ENCODE measurements at places on chromosomes 11 and 22.

DNA sequence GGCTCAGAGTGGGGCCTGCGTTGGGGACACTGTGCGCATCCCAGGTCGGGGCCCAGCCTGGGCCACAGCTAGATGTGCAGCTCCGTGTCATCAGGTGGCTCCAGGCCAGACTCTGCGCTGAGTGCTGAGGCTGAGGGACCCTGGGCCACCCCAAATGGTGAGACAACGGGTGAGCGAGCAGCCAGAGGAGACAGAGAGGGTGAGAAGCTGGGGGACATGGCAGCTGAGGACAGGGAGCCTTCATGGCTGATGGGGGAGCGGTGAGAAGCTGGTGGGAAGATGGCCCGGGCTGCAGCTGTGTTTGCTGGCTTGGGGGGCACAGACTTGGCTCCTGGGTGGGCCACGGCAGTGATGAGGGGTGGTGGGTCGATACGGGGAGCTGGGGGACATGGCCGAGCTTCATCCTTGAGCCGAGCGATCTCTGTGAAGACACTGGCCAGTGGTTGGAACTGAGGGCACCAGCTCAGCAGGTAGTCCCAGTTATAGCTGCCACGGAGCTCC, 2.5 kb upstream of the TPP1 start:
- no peak for DNase-seq

DNA sequence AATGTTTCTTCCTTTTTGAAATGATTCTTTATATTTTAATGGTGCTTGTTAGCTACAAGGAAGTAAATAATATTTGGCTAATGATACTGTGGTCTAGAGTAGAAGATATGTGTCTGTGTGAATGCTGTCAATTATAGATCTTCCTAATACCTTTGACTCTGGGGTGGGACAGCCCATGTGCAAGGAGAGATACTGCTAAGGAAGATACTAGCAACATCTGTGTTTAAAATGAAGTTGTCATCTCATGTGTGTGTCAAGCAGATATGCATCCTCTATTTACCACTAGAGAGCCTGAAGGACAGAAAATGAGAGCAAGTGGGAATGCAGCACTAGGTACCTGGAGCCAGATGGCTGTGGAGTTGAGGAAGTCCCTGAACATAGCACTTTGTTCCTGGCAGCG, 34.1 kb downstream of the PPME1 start:
- DNase-seq: no peak

DNA sequence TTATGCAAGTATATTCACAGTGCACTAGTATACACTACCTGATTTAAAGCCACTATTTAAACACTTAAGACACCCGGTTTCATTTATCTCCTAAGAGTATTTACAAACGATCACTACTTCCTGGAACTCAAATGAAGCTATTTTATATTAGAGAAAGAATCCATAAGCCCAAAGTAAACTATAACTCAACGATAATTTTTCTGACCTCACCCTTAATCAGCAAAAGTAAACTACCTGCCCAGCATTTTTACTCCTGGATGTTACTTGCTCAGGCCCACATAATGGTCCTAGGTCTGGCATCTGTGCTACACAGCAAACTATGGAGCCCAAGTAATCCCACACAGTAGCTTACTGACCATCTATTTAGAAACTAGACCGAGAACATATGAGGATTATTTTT, 33.4 kb downstream of the TSG101 start:
- DNase-seq: no peak

DNA sequence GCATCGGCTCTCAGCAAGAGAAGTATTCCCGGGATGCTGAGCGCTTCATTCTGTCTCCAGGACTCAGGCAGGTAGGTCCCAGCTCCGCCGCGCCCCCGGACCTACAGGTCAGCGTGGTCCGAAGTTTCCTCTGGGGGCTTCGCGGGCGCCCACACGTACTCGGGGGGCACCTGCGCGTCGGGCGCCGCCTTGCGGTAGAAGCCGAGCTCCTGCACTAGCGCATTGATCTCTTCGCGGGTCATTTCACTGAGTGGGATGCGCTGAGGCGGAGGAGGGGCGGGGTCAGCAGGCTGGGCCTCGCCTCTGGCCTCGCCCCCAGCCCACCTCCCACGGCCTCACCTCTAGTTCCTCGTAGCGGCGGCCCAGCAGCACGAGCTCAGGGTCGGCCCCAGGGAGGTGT, 2.5 kb downstream of the SELENOM start:
- DNase-seq: no peak

DNA sequence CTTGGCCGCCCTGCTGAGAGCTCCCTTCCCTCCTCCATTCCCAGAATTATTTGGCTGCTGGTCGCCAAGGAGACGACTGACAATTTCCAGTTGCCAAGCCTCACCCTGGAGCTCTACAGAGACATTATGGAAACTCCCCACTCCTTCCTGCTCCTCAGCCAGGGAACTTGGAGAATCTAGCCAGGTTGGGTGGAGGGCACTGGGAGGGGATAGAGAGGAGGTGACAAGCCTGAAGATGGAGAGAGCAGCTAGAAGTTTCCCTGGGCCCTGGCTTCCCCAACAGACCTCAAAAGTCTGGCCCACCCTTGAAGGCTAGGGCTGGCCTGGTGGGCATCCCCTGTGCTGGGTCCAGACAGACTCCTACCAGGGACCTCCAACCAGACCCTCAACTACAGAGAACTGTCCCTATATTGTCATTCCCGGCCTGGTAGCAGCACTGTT, 6.7 kb upstream of the VSIG10L2 start:
- no peak for DNase-seq

DNA sequence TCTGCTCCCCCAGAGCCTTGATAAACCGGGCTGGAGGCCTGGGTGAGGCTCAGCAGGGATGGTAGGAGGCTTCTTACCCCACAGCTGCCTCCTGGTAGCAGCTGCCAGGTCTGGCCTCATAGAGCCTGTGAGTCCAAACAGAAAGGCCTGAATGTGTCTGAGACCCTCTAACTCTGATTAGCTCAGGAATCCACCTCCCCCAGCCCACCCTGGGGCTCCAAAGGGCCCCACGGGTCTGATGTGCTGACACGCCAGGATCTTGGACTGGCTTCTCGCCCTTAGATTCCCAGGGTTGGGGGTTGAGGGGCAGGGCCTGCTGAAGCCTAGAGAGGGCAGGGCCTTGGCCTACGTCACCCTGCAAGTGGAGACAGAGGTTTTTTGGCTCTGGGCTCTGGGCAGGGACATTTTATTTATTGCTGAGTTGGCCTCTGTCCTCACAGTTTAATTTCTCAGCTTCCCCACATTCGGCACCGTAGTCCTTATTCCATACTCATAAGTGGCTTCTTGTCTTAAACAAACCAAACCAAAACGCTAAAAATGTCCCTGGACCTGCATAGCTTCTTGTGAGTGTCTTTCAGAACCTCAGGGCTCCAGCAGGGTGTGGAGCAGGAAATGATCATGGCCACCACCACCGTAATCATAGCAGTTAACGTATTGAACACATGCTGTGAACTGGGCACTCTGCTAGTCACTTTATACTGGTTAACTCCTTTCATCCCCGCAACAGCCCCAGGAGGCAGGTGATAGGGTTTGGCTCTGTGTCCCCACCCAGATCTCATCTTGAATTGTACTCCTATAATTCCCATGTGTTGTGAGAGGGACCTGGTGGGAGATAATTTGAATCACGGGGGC, 25.1 kb downstream of the KIAA1671 start:
- no peak for DNase-seq

DNA sequence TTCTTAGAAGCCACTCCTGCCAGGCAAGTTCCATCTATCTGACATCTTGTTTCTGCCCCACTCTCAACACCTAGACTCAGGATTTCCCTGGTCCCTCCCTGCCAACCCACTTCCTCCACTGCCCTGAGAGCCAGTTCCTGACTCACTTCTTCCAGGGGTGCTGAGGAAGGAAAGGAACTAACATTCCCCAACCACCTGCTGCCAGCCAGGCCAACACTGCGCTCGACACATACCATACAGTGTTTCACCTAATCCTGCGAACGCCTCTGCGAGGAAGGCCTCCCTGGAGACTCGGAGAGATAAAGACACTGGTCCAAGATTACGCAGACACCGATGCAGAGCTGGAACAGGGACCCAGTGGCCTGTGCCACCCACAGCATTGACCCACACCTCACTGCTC, 40.2 kb downstream of the MICAL3 start:
- no peak for DNase-seq

- no peak for DNase-seq
These were observed 1.1 kb upstream of the IRAG1 start for GRCh38 chr11:10694486-10695239.

DNA sequence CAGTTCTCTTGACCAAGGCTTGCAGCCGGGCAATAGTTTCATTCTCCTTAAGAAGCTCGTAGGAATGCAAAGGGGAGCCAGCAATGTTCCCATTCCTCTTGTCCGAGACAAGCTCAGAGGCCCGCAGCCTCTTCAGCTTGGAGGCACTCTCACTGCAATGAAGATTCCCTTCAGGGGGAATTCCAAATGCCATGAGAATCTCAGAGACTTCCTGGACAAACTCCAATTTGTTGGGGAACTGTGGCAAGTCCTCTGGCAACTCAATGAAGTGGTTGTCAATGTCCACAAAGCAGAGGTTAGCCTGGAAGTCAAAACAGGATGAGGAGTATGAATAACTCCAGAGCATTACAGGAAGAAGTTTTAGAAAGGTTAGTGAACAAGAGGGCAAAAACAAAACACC, 84.4 kb downstream of the DENND5A start:
- peak; percentile 63 for DNase-seq

- DNase-seq: no peak
These were observed 1172.1 kb upstream of the RAG2 start for GRCh38 chr11:37770145-37770544.

- DNase-seq: no peak
These were observed 3.6 kb upstream of the SLC15A3 start for GRCh38 chr11:60955571-60955970.

GRCh38 chr22:46841522-46841921, 79.1 kb downstream of the TBC1D22A start:
- DNase-seq: no peak

DNA sequence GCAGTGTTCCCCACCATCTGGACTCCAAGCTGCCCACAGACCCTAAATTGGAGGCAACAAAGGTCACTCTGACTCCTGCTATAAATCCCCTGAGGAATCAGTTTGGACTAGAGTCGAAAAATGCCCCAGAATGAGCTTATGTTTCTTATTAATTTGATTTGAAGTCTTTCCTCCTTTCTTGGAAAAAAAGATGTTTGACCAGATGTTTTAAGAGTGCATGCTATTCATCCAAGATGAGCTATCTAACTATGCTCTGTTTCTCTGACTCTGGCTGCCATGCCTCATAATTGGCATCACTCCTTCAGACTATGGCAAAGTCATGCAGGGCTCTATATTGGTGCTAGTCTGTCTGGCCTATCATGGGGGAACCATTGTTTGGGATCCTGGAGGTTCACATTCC, 174.0 kb downstream of the SPON1 start:
- DNase-seq: no peak

- no peak for DNase-seq
These were observed 15.5 kb downstream of the EFCAB6 start for GRCh38 chr22:43796567-43796966.

DNA sequence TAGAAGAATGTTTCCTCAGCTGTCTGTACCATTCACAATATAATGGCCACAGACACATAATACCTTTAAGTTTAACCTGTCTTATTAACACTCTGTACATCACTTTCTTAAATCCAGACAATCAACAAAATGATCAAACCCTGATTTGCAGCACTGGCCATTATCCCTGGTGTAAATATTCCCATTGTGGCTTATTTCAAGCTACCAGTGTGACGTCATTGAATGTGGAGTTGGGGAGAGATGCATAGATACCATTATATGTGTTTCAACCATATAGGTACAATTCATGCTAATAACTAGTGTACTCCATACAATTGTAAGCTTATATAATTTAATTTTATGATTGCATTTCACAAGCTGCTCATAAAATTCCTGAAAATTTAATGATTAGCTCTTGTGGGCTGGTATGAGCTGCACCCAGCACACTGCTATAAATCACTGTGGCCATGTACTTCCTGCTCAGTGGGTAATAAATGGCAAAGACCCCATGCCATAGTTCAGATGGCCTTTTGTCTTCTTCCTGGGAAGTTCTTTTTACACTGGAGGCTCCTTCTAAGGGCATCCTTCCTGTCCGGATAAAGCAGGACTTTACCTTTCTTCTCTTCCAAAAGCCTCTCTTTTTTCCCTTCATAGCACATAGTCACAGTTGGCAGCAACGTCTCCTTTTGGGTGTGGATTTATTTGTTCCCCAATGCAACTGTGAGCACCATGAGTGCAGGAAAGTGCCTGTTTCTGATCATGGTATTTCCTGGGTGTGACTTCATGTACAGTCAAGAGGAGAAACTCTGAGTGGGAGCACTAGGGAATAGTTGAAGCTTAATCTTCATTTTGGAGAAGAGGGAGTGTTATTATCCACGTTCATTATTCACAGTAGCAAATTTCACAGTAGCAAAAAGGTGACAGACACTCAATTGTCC, 87.8 kb downstream of the MIAT start:
- DNase-seq: no peak

DNA sequence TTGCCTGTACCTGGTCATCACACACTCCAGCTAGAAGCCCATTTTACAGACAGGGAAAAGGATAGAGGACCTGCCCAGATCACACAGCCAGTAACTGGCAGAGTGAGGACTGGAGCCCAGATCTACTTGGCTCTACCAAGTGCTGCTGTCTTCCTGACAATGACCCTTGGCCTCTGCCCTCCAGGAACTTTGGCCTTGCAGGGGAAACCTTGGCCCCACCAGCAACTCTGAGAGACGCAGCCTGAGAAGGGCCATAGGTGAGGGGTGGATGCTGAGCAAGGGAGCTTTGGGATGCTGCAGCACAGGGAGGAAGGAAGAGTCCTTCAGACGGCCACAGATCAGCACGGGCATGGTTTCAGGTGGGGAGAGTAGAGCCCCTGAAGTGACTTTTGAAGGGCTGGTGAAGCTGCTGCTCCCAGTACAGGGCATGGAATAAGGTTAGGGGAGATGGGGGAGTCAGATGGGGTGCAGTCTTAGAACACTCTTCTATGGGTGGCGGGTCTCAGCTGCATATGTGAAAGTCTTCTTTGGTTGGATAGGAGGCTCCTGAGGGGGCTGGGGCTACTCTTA, 2.0 kb upstream of the CAPN5 start:
- no peak for DNase-seq

- no peak for DNase-seq
These were observed 55.2 kb downstream of the SLC1A2 start for GRCh38 chr11:35363854-35364780.

DNA sequence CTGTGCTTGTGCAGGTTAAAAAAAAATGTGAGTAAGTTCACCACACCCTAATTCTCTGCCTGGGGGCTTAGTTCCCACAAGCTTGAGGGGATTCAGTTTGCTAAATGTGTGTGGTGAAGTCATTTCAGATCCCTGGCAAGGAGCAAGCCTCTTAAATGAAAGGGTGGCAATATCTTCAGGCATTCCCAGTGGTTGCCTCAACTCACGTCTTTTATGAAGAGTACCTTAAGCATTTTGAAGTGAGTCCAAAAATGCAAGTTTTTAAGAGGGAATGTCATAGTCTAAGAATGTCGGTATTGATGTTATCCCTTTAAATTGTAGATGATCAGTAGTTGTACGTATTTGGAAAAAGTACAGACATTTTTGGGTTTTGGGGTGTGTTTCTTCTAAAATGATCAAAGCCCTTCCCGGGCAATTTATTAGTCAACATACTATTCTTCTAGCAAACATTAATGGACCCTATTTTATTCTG, 4.9 kb downstream of the TCP11L1 start:
- no peak for DNase-seq

GRCh38 chr11:134589129-134589528, 177.1 kb upstream of the B3GAT1 start:
- DNase-seq: no peak

All from pulmonary artery endothelial cell (primary cell).